Esophagus squamous epithelium (tissue), 5 donors: ENCODE measurements at places on chromosomes 12 and 14. TPM values are rescaled to one million over a fixed set of nuclear protein-coding genes. Genes with fewer than 3 reads are reported as not detected.

Gene MANSC4
- total RNA-seq, result not detected

GRCh38 chr14:73788701-73789551 lies 62.7 kb upstream of the PTGR2 start:
- H3K27ac ChIP-seq, result peak overlapping the region; percentile 99
- H3K36me3 ChIP-seq, result no peaks in the 10 kb centered on the region
- H3K4me1 ChIP-seq, result peaks cover 25% of the 10 kb centered on the region
- DNase-seq, result no peak

Gene UBE3B
- total RNA-seq, result 31.7 TPM

Gene MYH6
- not detected for total RNA-seq

GRCh38 chr14:22285991-22286390 lies 303.0 kb downstream of the DAD1 start:
- H3K27ac ChIP-seq, result no peak overlapping the region
- DNase-seq, result no peak
- no peaks in the 10 kb centered on the region for H3K36me3 ChIP-seq
- no peaks in the 10 kb centered on the region for H3K27me3 ChIP-seq

Gene LMNTD1
- total RNA-seq, result not detected

Gene KRT82
- total RNA-seq, result not detected

DNA sequence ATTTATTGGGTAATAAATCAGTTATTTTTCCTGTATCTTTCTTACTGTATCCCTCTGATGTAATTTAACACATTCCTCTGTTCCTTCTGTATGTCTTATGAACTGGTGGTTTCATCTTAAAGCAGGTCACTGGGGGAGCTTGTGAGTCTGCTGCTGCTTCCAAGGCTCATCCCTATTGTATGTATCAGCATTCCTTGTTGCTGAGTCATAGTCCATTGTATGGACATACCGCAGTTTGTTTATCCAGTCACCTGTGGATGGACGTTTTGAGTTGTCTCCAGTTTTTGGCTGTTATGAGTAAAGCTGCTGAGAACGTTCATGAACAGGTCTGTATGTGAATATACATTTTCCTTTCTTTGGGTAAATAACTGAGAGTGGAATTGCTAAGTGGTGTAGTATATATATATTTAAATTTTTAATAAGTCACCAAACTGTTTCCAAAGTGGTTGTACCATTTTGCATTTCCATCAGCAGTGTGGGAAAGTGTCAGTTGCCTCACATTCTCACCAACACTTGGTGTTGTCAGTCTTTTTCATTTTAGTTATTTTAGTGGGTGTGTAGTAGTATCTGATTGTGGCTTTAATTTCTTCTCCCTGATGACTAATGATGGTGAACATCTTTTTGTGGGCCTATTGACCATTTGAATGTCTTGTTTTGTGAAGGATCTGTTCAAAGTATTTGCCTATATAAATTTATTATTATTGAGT lies 82.7 kb downstream of the BEGAIN start:
- H3K27me3 ChIP-seq, result no peaks in the 10 kb centered on the region
- H3K27ac ChIP-seq, result no peak overlapping the region
- no peaks in the 10 kb centered on the region for H3K36me3 ChIP-seq
- DNase-seq, result no peak

Gene KRT6C
- 3,532 TPM for total RNA-seq
